ENCODE measurements at places on chromosomes 12 and 14. TPM values are rescaled to one million over a fixed set of nuclear protein-coding genes. Genes with fewer than 3 reads are reported as not detected.

DNA sequence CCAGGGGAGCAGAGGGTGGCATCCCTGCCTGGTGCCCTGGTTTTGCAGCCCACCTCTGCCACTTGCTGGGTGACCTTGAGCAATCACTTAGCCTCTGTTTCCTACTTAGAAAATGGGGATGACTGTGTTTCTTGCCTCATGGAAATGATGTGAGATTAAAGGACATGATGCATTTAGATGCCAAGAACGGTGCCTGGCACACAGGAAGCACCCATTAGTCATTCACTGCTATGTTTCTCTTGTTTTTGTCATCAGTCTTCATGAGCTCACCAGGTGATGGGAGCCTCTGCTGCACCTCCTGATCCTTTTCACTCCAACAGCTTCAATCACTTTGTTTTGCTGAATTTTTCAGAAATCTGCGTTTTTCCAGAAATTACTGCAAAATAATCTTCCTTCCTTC lies 23.6 kb upstream of the ATF1 start:
- no peaks in the 10 kb centered on the region for H3K4me1 ChIP-seq
- peaks cover 78% of the 10 kb centered on the region for H3K36me3 ChIP-seq
- H3K27me3 ChIP-seq: no peaks in the 10 kb centered on the region
- H3K27ac ChIP-seq: no peak overlapping the region
- DNase-seq: no peak

The ACACB gene
- total RNA-seq: 6.8 TPM

The CLEC4C gene
- total RNA-seq: not detected

DNA sequence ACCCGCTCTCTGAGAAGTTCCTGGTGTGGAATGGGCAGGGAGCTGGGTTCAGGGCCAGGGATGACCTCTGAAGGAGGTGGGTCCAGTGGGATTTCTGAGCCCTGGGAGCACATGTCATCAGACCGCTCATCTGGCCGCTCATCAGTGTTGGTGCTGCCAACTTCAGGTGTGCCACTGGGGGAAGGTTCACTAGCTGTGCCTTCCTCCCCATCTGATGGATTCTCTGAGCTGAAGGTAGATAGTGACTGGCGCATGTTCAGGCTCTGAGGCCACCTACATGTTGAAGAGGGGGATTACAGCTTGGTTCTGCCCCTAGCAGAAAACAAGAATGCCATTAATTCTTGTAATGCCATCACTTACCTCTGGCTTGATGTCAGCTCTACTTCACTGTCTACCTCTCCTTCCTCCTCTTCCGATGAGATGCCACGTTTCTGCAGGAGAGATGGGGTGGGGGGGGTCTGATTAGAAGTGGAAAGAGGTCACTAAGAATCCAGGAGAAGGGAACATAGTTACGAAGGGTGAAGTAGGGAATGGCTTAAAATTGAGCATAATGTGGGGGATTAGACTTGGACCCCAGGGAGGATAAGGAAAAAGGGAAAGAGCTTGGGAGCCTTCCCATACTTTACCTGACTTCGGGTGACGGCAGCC lies 17.2 kb downstream of the MAP3K12 start:
- peak; percentile 85 for DNase-seq
- H3K27ac ChIP-seq: no peak overlapping the region
- peaks cover 93% of the 10 kb centered on the region for H3K36me3 ChIP-seq
- H3K27me3 ChIP-seq: no peaks in the 10 kb centered on the region

- no peak overlapping the region for H3K4me3 ChIP-seq
- peak; percentile 97 for DNase-seq
Measured at GRCh38 chr12:120394483-120395367, 25.8 kb upstream of the MSI1 start.

Data from endodermal cell (in vitro differentiated cells).